Upper lobe of left lung (tissue), 6 donors: ENCODE measurements at places on chromosomes 12 and 14. TPM values are rescaled to one million over a fixed set of nuclear protein-coding genes. Genes with fewer than 3 reads are reported as not detected.
A peak's percentile ranks its signal among the peaks of the same experiment; 100 is the strongest.

CABP1 gene
- not detected for total RNA-seq

DNA sequence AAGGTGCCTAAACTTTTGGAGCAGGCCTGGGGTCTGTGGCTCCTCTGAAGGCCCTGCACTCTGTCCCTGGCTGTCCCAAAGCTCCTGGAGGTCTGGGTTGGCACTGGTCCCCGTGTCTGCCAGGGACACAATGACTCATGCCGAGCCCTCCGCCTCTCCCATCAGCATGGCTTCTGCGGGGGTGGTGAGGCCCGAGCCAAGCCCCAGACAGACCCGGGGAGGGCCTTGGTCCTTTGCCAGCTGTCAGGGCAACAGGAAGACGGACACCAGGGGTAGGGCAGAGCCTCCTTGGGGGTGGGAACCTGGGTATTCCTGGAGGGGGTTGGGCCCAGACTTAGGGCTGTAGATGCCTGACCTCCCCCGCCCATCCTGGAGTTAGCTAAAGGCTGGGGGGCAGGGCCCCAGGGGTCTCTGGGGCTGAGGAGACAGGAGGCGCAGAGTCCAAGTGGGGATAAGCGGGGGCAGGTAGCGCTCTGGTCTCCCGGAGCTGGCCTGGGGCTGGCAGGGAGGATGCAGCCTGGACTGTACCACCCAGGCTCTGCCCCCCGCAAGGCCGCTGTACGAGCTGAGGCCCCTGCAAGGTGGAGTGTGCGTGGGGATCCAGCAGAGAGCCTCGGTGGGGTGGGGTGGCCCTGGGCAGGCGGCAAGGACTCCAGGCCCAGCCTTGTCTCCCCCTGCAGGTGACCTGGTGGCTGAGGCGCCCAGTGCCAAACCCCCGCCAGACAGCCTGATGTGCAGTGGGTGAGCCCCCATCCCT lies 16.4 kb upstream of the PUS1 start:
- peak; percentile 71 for DNase-seq

KCNA5 gene
- 0.61 TPM for total RNA-seq

IKZF4 gene
- total RNA-seq = 9.2 TPM

PGF gene
- total RNA-seq = 3.7 TPM

DNA sequence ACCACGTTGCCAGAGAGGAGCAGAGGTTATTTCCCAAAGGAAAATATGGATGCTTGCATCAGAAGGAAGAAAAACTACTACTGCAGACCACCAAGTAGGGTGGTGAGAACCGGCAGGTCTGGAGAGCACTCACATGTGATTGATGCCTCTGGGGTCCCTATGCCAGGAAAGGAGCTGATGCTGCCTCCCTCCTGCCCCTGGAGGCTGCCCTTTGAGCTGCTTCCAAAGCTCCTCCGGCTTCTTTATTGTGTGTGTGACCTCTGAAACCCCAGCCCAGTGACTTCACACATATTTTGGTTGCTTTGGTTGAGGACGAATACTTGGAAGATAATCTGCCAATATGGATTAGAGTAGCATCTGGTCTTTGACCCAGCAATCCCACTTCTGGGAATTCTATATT lies 133.4 kb downstream of the AACS start:
- DNase-seq = no peak

ZFHX2 gene
- total RNA-seq = 1.7 TPM

HPD gene
- 1.4 TPM for total RNA-seq

DNA sequence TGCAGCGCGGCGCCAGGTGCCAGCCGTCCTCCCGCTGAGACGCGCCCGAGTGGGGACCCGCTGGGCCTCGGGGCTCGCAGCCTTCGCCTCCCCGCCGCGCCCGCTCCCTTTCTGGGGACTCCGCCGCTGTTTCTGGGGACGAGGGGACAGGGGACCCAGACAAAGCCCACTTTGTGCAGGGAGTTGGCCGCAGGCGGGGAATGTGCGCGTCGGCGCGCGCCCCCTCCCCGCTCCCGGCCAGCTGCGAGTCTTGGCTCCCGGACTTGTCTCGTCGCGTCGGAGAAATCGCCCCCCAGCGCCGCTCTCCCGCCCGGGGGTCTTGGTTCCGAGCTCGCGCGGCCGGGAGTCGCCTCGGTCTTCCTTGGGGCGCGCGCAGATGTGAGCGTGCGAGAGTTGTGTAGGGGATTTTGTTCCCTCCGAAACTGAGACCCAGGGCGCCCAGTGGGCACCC lies 717 bp downstream of the VASH1 start:
- DNase-seq = no peak

IL23A gene
- not detected for total RNA-seq

DNA sequence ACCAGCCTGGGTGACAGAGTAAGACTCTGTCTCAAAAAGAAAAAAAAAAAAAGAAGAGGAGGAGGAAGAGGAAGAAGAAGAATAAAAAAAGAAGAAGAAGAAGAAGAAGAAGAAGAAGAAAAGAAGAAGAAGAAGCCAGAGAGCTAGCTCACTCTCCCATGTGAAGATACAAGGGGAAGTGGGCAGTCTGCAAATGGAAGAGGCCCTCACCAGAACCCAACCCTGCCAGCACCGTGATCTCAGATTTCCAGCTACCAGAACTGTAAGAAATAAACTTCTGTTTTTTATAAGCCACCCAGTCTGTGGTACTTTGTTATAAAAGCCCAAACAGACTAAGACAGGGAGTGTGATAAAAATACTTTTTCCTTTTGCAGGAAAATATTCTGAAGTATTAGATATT lies 130.7 kb downstream of the ETNK1 start:
- no peak for DNase-seq

KERA gene
- not detected for total RNA-seq

GPR84 gene
- total RNA-seq = 0.39 TPM

DNA sequence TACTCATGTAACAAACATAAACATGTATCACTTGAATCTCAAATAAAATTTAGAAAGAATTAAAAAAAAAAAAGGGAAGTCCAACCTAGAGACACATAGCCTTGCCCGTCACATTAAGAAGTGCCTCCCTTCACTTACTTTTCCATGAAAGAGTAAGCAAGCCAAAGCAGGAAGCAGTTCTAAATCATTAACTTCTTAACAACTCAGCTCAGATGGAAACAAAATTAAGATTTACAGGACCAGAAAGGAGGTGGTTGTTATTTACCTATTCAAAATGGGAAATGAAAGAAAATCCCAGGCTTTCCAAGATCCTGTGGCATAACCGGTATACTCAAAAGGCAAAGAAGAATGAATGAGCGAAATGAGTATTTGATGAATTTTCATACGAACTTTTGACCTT lies 258.6 kb upstream of the DCN start:
- DNase-seq = no peak

- DNase-seq = no peak
These were observed 35.2 kb downstream of the BRMS1L start for GRCh38 chr14:35861204-35861868.

- no peak for DNase-seq
These were observed 122.7 kb downstream of the SSPN start for GRCh38 chr12:26317942-26318575.

- no peak for DNase-seq
These were observed 63.7 kb downstream of the PUS7L start for GRCh38 chr12:43694879-43695278.

- DNase-seq = peak; percentile 61
These were observed 9.8 kb downstream of the NKX2-1 start for GRCh38 chr14:36510078-36510799.

- no peak for DNase-seq
These were observed 9.9 kb downstream of the OAS2 start for GRCh38 chr12:112988224-112988623.

MIS18BP1 gene
- 58.7 TPM for total RNA-seq

GRCh38 chr12:123140676-123141614 lies 9.9 kb downstream of the PITPNM2 start:
- no peak for DNase-seq

DNA sequence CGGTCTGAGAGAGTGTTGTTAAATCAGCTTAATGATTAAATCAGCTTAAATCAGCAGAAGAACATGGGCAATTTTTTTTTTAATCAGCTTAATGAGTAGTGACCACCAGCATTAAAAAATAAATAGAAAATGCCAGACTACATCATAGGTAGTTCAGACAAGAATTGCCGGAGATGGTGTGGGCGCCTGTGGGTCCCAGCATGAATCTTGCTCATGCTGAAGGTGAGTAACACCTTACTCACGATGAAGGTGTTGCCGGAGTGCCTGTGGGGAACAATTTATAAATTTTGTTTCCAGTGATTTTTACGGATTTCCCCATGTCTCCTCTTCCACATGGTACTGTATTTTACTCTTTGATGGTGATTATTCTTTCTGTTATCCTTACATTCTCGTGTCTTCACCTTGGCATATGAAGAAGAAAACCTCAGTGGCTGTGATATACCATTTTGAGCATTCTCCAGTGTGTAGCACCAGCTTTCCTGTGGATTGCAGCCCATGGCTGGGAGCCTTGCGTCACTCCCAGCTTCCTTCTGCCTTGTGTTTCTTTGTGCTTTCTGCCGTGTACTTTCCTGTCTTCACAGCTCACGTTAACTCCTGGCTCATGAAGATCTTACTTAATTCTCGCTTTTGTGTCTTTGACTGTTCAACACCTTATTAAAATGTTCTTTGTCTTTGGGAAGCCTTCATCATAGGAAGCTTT lies 4.7 kb downstream of the TDRD9 start:
- DNase-seq = peak; percentile 49

- no peak for DNase-seq
These were observed 80.2 kb downstream of the NCOR2 start for GRCh38 chr12:124487066-124487833.

GRCh38 chr12:117032593-117033381 lies 66.4 kb downstream of the TESC start:
- DNase-seq = peak; percentile 81

GPX2 gene
- total RNA-seq = 3.0 TPM

- no peak for DNase-seq
These were observed 87.6 kb downstream of the GCH1 start for GRCh38 chr14:54815016-54815415.

DCN gene
- 388 TPM for total RNA-seq

DNA sequence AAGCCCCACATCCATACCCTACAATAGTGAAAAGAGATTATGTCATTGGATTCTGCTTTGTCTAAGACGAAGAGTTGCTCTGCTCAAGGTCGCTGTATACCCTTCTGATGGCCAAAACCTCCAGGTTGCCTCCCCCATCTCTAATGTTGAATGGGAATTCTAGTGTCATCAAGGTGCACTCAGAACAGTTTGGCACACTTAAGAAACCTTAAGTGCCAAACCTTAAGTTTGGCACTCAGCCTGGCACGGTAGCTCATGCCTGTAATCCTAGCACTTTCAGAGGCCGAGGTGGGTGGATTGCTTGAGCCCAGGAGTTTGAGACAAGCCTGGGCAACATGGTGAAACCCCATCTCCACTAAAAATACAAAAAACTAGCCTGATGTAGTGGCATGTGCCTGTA lies 1245.6 kb upstream of the SEL1L start:
- peak; percentile 69 for DNase-seq

- no peak for DNase-seq
These were observed 325.1 kb downstream of the DAD1 start for GRCh38 chr14:22263961-22264360.

GRCh38 chr12:8680533-8680932 lies 17.3 kb upstream of the RIMKLB start:
- DNase-seq = no peak

DNA sequence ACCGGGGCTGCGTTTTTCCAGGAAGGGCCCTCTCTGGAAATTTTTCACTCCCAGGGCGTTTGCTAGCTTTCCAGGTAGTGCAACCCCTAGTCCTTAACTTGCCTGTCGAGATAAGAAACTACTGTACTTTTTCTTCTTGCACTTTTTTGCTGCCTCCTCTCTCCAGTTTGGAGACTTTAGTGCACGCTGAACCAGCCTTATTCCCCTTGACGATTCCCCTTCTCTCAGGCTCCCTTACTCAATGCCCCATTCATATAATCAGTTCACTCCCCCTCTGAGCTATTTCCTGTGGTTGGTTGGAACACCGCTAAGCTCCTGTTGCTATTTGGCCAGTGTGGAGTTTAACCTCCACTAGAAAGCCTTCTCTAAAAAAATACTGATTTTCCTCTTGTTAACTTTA lies 682 bp downstream of the CREBL2 start:
- no peak for DNase-seq

GRCh38 chr12:19553175-19553574 lies 113.9 kb downstream of the AEBP2 start:
- no peak for DNase-seq

DNA sequence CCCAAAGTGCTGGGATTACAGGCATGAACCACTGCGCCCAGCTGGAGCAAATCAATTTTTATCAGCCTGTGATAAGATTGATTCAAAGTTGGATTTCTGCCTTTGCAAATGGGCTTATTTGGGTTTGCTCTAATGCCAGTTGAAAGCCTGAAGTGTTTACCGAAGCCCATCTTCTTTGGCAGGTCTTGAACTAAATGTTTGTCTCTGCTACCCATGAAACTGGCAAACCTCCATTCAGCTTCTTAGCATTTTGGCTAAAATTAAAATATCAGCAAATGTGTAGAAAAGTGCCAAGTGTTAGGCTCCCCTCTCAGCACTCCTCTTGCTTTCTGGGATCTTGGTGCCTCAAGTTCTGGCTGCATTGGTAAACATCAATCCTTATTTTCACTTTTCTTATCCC lies 61.5 kb downstream of the MGAT4C start:
- DNase-seq = no peak

TEDC1 gene
- total RNA-seq = 38.5 TPM

DNA sequence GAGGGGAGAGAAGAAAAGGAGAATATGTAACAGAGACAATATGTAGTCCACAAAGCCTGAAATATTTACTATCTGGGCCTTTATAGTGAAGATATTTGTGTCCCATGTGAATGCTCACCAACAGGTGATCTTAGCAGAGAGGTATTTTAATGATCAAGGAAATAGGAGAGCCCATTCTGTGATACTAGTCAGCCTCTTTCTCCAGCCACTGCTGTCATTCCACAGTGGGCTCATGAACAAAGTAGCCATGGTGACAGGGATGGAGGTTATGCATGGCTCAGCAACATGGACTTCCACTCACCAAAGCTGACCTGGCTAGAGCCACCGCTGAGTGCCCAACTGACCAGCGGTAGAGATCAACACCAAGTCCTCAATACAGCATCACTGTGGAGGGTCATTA lies 58.2 kb downstream of the OSBPL8 start:
- DNase-seq = no peak

DNA sequence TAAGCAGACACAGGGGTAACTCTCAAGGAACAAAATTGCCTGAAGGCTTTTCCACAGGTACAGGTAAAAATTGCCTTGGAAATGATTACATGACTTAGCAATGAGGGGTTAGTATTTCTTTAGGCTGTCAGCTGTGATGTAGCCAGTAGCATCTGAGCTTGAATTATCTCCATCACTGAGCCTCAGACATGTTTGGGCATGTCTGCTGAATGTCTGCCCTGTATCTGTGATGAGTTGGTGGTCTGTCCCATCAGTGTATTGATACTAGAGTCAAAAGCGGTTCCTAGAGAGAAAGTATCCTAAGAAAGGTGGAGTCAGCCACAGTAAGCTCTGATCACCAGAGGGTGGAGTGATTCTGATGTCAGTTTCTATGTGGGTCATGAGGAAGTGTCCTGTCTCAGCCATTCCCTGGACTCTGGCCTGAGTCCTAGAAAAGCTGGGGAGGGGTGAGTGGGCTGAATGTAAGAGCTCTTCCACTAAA lies 16.3 kb downstream of the AKAP6 start:
- no peak for DNase-seq

- no peak for DNase-seq
These were observed 15.9 kb downstream of the MED13L start for GRCh38 chr12:116261525-116262100.
